ENCODE measurements at places on chromosomes 7 and 10.
A peak's percentile ranks its signal among the peaks of the same experiment; 100 is the strongest.

- DNase-seq: no peak
Measured at GRCh38 chr10:62475551-62475950, 101.4 kb downstream of the ZNF365 start.

- no peak for DNase-seq
Measured at GRCh38 chr10:70801854-70802253, 13.9 kb upstream of the SGPL1 start.

GRCh38 chr10:124918191-124918830 lies 23.6 kb upstream of the ZRANB1 start:
- DNase-seq: no peak

DNA sequence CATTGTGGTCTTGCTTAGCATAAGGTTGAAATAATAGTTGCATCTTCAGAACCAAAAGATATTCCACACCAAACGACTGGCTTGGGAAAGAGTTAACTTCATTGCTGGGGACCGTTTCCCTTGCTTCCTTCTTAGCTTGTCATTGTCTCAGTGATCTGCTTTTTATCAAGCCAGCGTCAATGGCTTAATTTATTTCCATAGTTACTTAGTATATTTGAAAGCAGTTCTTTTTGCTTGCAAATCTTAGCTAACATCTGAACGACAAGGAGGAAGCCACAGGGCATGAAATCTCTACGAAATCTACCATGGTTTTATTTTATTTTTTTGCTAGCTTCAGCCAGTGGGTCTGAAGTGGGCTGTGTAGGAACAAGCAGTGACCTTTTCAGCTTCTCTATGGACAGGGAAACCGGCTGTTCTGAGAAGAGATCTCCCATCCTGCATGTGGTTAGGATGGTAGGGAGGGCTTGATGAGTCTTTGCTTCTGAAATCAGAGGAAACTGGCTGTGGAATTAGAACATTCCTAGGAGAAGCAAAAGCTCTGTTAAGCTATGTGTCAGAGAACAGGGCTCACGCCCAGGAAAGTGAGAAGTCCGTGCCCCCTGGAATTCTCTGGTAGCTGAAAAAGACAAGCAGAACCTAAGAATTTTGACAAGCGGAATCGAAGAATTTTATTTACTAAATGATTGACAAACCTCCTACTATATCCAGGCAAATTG lies 8.0 kb downstream of the SLC18A2 start:
- no peak for DNase-seq

GRCh38 chr10:92248566-92248965 lies 42.3 kb downstream of the CPEB3 start:
- no peak for DNase-seq

DNA sequence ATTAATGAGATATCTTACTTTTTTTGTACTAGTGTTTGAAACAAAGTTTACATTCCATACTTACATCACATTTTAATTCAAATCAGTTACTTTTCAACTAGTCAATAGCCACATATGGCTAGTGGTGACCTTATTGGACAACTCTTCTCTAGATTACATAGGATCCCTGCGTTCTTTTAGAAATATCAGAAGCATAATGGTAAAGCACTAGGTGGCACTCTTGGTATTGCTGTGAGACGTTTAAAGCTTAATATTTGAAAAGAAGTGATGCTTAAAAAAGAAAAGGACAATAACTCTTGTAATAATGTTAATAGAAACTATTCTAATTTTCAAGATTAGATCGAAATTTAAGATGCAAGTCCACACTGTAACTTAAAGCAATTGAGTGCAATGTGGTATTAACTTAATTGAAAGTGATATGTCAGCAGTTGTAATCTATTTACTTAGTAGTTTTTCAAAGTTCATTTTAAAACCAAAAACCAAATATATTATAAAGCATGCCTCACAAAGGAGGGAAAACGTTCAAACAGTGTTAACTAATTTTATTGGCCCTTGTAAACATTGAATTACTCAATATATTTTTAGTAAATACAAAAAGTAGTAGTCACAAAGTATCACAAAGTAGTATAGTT lies 339.1 kb downstream of the ATRNL1 start:
- no peak for DNase-seq

GRCh38 chr7:151337346-151337745 lies 4.3 kb upstream of the NUB1 start:
- DNase-seq: no peak

DNA sequence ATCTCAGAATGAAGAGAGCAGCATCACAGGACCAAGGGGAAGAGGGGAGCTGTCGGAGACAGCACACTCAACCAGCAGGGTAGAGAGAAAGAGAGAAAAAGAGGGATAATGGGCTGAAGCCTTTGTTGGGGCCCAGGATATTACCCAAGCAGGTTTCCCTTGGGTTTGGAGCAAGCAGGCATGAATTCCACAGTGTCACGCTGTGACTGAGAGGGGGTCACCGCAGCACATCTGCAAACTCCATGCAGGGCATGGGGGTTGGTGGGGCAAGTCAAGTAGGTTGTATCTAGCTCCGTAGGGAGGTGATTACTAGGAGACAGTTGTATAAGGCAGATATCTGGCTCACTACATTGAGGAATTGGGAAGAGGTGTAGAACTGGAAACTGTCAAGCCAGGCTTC lies 42.2 kb upstream of the SEMA3E start:
- DNase-seq: no peak

DNA sequence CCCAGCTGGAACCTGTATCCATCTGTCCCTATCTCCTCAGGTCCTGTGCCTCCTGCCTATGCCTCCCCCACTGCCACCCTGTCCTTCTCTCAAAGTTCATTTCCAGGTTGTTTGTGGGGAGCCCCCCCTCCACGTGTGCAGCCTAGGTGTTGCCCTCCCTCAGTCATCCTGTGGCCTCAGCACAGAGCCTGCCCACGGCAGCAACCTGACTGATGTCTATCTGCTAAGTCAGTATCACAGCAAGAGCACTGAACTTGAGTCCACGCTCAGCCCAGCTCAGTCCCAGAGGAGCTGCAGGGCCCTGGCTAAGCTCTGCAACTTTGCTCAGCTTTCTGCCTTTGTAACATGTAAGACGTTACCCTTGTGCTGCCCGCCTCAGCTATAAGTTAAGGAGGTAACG lies 28.7 kb downstream of the FAM53B start:
- no peak for DNase-seq

GRCh38 chr10:24465891-24466818 lies 257.2 kb downstream of the KIAA1217 start:
- no peak for DNase-seq

DNA sequence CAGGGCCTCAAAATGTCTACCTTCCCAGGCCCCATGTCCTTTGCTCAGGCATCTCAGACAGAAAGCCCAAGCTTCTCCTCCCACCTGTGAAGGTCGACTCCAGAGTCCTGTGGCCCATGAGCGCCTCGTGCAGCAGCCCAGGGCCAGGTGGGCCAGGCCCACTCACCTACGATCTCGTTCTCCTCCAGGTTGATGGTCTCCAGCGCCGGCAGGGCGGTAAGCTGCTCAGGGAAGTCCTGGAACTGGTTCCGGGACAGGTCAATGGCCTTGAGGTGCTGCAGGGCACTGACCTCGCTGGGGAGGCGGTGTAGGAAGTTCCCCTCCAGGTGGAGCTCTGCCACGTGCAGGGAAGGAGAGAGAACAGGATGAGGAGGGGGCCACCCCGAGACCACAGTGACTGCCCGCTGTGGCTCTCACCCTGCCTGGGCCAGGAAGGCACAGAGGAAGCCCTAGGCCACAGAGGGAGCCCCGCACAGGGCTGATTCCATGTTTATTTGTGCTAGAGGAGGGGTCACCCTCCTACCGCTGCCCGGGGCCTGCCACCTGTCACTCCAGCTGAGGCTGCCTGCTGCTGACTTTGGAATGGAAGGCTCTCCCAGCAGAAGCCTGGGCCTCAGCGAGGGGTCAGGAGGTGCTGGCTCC lies 40.0 kb upstream of the NPFFR1 start:
- no peak for DNase-seq

DNA sequence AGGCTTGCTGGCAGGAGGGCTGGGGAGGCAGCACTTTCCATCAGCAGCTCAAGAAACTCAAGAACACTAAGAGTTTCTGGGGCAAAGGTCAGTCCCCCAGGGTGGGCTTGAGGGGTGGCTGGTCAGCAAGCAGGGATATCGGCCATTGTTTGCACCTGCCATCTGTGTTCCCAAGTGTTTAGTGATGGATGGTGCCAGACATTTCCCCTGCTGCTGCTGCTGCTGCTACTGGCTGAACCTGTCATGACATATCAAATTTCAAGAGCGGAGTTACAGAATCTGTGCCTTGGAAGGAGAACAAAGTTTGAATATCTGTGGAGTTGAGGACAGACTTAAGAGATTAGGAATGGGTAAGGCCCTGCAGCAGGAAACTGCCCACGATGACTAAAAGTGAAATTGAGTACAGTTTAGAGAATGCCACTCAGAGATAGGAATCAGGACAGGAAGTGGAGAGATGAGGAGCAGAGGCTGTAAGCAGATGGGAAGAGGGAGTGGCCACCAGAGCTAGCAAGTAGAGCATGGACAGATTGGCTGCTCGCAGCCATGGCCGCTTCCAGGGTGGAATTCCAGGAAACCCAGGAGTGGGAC lies 39.2 kb upstream of the PPP1R3C start:
- peak; percentile 72 for DNase-seq

DNA sequence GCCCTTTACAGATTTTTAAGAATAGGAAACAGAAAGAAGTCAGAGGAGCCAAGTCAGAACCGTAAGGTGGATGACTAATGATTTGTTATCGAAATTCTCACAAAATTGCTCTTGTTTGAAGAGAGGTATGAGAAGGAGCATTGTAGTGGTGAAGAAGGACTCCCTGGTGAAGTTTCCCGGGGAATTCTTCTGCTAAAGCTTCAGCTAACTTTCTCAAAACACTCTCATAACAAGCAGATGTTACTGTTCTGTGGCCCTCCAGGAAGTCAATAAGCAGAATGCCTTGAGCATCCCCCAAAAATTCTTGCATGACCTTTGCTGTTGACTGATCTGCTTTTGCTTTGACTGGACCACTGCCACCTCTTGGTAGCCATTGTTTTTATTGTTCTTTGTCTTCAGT lies 152.9 kb downstream of the HGF start:
- no peak for DNase-seq

DNA sequence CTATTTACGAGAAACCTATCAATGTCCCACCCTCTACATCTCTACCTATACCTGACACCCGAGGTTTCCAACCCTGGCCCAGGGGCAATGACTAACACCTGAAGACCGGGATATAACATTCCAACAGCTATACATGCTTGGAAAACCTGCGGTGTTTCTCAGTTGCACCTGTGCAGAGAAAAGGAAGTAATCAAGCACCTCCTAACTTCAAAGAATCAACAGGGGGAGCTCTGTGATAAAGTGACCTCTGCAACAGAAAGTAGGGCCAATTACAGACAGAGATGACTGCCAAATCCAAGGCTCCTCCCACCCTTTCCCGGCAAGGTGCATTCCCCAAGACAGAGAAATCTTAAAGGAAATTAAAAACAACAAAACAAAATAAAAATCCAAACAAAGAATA lies 41.3 kb downstream of the CCDC6 start:
- DNase-seq: no peak

GRCh38 chr10:112332509-112333228 lies 41.2 kb upstream of the ACSL5 start:
- no peak for DNase-seq

GRCh38 chr7:522071-522950 lies 2.7 kb upstream of the PDGFA start:
- peak; percentile 61 for DNase-seq

DNA sequence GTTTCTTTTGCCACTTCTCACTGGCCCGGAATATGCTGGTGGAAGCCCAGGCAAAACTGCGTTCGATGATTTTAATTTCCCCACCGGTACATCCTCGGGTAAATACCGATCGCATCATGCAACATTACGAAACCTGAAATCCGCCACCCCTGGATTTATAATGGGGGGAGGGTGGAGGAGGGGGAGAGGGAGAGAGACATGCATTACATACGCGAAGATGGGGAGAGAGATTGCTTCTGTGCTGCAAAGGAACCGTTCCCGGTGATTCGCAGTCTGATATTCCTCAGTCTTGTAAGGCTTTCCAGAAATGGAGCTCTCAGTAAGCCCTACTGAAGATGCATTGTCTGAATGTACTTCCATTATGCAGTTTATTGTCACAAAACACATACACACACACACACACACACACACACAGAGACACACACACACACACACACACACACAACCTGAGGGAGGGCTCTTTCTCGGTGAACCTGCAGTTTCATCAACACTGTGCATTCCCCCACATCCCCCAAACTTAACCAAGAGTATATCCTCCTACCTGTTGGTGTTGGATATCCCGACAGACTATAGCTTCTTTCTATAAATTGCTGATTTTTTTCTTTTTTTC lies 741 bp downstream of the GPR85 start:
- peak; percentile 87 for DNase-seq
